ENCODE measurements at places on chromosomes 11 and 22.

DNA sequence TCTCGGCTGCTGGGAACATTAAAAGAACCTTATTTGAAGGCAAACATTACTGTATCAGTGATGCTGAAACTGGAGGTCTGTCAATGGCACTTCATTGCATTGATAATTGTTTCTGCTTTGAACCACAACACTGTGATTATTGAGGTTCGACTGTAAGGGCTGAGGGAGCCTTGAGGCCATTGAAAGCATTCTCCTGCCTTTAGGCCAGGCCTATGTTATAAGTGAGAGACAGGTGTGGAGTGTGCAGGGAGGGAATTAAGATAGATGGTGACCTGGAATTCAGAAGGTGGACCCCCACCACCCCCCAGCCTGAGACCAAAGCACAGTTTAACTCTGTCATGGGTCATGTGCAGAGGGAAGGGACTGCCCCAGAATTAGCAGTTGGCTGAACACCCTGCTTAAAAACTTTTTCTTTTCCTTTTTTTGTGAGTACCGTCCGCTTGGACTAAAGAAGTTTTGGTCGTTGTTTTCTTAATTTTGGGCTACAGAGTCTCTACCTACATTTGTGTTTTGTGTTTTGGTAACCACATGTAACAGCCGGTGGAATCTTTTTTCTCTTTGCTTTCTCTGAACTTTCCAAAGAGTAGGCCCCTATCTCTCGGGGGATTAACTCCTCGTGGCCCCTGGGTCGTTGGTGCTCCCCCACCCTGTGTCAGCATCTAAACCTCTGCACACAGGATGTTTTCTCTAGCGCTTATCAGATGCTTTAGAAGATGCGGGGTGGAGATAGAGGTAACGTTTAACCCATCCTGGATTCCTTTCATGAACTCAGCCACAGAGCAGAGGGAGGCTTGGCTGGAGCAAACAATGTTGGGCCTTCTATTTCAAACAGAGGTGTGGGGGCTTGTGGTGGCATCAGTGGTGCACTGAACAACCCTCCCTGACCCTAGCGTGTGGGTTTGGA, 43.7 kb downstream of the ZBTB16 start:
- no peak for DNase-seq

- no peak for DNase-seq
Observed at GRCh38 chr11:102783720-102784119, 3.3 kb upstream of the MMP10 start.

- no peak for DNase-seq
Observed at GRCh38 chr22:38317122-38317994, at the start of gene CSNK1E. TSS of gene CSNK1E (minus strand) at chr22:38317433. CDS start at chr22:38314157, 3,276 bp downstream.

- no peak for DNase-seq
Observed at GRCh38 chr11:126547161-126547560, 191.7 kb downstream of the ST3GAL4 start.

GRCh38 chr11:77602381-77603088, 12.8 kb downstream of the AQP11 start:
- DNase-seq, result no peak

GRCh38 chr22:20809538-20810185, 35.7 kb downstream of the SERPIND1 start:
- no peak for DNase-seq

GRCh38 chr11:94662846-94663390, 95.8 kb downstream of the PIWIL4 start:
- DNase-seq, result no peak

DNA sequence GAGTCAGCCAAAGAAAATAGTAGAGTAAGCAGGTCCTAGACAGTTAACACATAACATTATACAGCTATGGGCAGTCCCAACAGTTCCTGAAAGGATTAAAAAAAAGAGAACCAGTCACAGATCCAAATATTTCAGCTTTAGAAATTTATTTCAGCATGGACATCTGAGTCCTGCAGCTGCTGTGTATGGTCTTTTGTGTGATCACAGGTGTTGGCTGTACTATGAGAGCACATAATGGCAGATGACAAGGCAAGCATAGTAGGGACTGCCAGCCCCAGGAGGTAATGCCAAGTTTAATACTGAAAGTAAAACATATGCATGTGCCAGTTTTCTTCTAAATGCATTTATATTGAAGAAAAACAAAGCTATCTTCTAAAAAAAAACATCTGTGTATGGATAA, 158.1 kb downstream of the GRIA4 start:
- DNase-seq, result no peak

DNA sequence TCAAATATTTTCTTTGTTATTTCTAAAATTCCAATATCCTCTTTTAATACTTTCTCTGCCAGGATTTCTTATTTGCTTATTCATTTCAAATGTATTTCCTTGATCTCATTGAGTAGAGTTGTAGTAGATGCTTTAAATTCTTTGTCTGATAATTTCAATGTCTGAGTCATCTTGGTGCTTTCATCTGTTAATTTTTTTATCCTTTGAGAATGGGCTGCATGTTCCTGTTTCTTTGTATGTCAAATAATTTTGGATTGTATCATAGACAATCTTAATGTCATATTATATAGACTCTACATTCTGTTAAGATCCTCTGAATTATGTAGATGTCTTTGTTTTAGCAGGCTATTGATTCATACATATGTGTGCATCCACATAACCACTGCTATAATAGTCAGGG, 57.5 kb downstream of the MYEOV start:
- DNase-seq, result no peak

GRCh38 chr11:121610706-121611105, 157.9 kb upstream of the SORL1-AS1 start:
- DNase-seq, result no peak

GRCh38 chr11:65425971-65426838, 3.6 kb downstream of the NEAT1 start:
- DNase-seq, result no peak

DNA sequence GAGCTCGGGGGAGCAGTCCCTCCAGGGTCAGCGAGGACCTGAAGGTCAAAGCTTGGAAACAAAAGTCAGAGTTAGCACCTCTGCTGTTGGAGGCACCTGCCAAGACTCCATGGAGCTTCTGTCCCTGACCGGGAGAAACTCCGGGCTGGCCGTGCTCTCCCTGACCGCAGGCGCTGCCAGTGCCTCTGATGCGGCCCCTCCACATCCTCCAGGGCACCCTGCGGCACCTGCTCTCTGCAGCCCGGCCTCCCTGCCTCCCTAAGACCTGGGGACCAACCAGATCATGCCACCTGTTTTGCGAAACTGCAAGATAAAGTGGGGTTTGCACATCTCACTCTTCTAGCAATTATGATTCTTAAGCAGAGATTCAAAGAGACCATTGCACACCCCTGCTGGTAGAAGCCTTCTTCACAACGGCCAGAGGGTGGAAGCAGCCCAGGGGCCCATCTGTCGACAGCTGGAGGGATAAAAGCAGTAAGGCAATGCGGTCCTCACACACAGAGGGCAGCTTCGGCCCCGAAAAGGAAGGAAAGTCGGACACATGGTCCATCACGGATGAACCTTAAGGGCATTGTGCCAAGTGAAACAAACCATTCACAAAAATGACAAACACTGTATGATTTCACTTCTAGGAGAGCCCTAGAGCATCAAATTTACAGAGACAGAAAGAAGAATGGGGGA, 477.1 kb downstream of the BRD1 start:
- no peak for DNase-seq

- no peak for DNase-seq
Observed at GRCh38 chr22:45344334-45344733, 34.6 kb downstream of the FAM118A start.

GRCh38 chr11:75328426-75329277, 22.8 kb downstream of the ARRB1 start:
- no peak for DNase-seq

GRCh38 chr11:132187386-132187785, 817.0 kb downstream of the NTM start:
- no peak for DNase-seq

DNA sequence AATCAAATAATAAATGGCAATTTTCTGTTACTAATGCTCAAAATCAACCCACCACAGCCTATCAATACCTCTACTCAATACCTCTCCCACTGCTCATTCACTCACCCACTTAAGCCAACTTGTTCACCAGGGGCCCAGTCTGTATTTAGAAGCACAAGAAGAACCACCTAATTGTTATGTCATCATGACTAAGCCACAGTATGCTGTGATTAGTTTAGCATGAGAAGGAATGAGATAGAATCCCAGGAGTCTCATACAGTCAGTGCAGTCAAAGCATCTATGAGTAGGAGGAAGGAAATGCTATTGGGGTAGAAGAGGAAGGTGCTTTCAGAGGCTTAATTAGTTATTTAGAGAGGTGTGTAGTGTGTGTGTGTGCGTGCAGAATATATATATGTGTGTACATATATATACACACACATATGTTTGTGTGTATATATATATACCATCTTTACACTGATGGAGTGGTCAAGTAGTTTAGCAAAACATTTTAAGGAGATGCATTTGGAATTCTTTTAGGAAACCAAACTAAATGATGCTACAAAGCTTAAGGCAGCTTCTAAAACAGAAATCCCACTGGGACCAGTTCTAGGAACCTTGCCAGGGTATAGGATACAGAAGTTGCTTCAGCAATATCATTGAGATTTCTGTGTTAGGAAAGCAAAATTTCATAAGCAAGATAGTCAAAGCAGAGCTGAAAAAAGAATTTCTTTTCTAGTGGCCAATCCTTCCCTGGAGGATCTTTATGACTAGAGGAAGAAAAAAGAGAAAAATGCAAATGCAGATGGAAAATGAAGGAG, 27.5 kb downstream of the KCNA4 start:
- no peak for DNase-seq

GRCh38 chr11:42205518-42205917, 746.1 kb upstream of the LRRC4C start:
- DNase-seq, result no peak

- no peak for DNase-seq
Observed at GRCh38 chr11:78562398-78562797, 12.3 kb downstream of the NARS2 start.

DNA sequence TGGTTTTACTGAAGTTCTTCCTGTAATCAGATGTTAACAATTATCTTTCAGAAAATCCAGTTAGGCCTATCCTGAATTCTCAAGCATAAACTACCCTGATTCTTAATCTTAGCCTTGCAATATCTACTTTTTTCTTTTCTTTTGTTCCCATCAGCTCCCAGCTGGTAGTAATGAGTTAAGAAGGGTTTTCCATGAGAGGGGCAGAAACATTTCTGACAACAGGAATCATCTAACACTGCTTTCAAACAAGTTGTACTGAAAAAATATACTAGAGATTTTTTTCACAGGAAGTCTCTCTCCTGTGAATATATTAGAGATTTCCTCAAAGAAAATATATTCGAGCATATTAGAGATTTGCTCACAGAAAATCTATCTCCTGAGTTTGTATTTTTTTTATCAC, 3.3 kb upstream of the TRIM6 start:
- DNase-seq, result no peak

DNA sequence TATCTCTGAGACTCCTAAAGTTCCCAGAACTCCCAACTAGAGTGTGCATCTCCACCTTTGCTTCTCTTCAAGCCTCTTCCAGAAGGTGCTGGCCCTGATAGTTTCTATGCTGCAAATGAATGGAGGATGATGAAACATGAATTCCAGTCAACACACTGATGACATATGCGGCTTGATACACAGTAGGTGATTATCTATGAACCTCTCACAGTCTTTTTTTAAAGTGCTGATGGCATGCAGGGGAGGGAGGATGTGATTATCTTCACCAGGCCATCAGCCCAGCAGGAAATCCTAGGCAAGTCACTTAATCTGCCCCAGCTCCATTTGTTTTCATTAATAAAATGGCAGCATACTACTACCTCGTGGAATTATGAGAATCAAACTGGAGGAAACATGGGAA, 548.5 kb downstream of the SOX6 start:
- no peak for DNase-seq

DNA sequence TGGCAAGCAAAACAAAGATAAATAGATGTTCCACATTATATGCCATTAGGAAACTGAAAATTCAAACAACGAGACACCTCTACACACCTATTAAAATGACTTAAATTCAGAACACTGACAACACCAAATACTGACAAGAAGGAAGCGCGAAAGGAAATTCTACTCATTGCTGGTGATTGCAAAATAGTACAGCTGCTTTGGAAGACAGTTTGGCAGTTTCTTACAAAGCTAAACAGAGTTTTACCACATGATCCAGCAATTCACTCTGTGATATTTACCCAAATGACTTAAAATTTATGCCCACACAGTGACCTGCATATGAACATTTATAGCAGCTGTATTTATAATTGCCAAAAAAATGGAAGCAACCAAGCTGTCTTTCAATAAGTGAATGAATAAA, 232.6 kb downstream of the CASP12 start:
- DNase-seq, result no peak

- no peak for DNase-seq
Observed at GRCh38 chr11:31424652-31425051, 55.0 kb downstream of the DNAJC24 start.

DNA sequence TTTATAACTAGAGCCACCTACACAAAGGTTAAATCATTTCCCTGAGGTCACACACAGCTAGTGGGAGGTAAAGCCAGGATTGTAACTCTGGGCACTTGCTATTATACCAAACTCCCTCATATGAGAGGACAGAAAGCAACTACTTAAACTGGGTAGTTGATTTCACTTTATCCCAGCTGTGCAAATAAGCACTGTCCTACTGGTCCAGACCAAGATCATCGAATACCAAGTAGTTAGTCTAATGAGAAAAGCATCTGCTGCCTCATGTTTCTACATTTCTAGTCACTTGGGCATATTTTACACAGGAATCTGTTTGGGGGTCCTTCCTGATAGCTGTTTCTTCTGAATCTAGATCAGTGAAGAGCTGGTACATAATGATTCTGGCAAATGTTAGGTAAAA, 178.6 kb upstream of the NARS2 start:
- no peak for DNase-seq

DNA sequence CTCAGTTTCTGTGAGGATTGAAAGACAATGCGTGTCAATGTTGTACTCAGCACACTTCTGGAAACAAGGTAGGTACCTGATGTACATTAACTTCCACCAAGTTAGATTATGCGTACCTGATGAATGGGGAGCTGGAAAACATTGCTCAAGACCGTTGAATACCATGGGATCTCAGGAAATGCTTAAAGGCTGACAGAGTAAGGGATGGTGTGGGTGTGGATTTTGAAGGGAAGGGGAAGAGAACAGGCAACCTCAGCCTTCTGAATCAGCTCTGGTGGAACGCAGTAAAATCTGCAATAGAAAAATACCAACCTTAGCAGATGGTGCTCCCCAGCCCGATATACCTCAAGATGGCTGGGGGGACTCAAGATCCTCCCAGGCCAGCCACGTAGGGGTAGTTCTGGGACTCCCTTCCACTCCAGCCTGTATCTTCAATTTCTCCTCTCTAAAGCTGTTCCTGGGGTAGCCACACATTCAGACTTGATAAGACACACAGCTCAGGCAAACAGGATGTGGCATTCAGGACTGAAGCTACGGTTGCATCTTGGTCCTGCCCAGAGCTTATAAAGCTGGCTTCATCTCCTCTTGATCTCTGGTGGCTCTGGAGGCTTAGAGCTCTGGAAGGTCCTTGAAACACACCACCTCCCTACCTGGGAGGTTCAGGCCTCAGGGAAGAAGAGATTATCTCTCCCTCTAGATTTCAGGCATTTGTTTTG, 111.8 kb downstream of the CTNND1 start:
- DNase-seq, result no peak

Measured in activated CD8-positive, alpha-beta memory T cell treated with anti-CD3 and anti-CD28 coated beads for 1 hour (primary cell).